ENCODE measurements at places on chromosomes 11 and 22. TPM values are rescaled to one million over a fixed set of nuclear protein-coding genes. Genes with fewer than 3 reads are reported as not detected.
A peak's percentile ranks its signal among the peaks of the same experiment; 100 is the strongest.

- ATAC-seq: no peak
- H3K27ac ChIP-seq: no peak overlapping the region
- H3K4me3 ChIP-seq: no peak overlapping the region
- H3K36me3 ChIP-seq: peaks cover 91% of the 10 kb centered on the region
These were observed 76.2 kb downstream of the TTC17 start for GRCh38 chr11:43434893-43435292.

- H3K36me3 ChIP-seq: no peaks in the 10 kb centered on the region
- no peak overlapping the region for H3K27ac ChIP-seq
- H3K27me3 ChIP-seq: peaks cover 16% of the 10 kb centered on the region
- H3K4me1 ChIP-seq: no peaks in the 10 kb centered on the region
- ATAC-seq: no peak
These were observed 50.5 kb upstream of the LRRC55 start for GRCh38 chr11:57131080-57131790.

- H3K4me1 ChIP-seq: no peaks in the 10 kb centered on the region
- no peak overlapping the region for H3K27ac ChIP-seq
- ATAC-seq: no peak
These were observed 1427.1 kb downstream of the LRRC4C start for GRCh38 chr11:40032331-40032730.

- no peaks in the 10 kb centered on the region for H3K27me3 ChIP-seq
- no peak for ATAC-seq
- no peaks in the 10 kb centered on the region for H3K4me1 ChIP-seq
- no peaks in the 10 kb centered on the region for H3K36me3 ChIP-seq
- H3K27ac ChIP-seq: no peak overlapping the region
These were observed 4.9 kb upstream of the TTLL1 start for GRCh38 chr22:43094085-43094484.

GRCh38 chr22:27670701-27671412, 130.7 kb downstream of the MN1 start:
- H3K4me3 ChIP-seq: no peak overlapping the region
- H3K36me3 ChIP-seq: no peaks in the 10 kb centered on the region
- peaks cover 23% of the 10 kb centered on the region for H3K27me3 ChIP-seq
- no peak overlapping the region for H3K27ac ChIP-seq
- H3K4me1 ChIP-seq: no peaks in the 10 kb centered on the region
- no peak for ATAC-seq

DNA sequence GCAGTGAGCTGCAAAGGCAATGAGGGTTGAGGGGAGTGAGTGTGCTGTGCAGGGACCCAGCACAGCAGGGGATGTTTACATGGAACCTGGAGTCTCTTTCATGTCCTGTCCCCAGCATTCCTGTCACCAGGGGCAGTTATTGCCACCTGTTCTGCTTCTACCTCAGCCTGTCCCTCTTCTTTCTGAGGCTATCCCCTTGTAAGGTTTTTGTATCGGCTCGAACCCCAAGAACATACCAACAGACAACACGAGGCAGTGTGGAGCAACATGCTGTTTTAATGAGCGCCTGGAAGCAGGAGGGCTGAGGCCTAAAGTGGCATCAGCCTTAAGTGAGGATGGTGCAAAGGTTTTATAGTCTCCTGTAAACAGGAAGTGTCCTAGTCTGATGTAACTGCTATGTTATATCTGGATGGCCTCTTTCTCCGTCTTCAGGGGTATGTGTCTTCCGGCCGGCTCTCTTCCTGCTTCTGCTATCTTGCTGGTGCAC, 3.9 kb downstream of the SCGB2A2 start:
- peak overlapping the region; percentile 10 for H3K27ac ChIP-seq
- no peak for ATAC-seq
- H3K27me3 ChIP-seq: peaks cover 9% of the 10 kb centered on the region
- H3K4me3 ChIP-seq: no peak overlapping the region

The RASSF10 gene
- not detected for total RNA-seq

The NXPE2 gene
- not detected for total RNA-seq

The TYMP gene
- total RNA-seq: 73.0 TPM

The KCNE3 gene
- total RNA-seq: not detected

The MMP13 gene
- not detected for total RNA-seq

The PRODH gene
- total RNA-seq: 1.1 TPM

The C22orf42 gene
- not detected for total RNA-seq

The SYT13 gene
- not detected for total RNA-seq

The PICK1 gene
- total RNA-seq: 15.2 TPM

All from activated T-helper 17 cell treated with anti-CD3 and anti-CD28 coated beads, Interleukin-2, amount 50 U/mL, for 72 hours (primary cell).